ENCODE measurements at places on chromosomes 5 and 9.
A peak's percentile ranks its signal among the peaks of the same experiment; 100 is the strongest.

DNA sequence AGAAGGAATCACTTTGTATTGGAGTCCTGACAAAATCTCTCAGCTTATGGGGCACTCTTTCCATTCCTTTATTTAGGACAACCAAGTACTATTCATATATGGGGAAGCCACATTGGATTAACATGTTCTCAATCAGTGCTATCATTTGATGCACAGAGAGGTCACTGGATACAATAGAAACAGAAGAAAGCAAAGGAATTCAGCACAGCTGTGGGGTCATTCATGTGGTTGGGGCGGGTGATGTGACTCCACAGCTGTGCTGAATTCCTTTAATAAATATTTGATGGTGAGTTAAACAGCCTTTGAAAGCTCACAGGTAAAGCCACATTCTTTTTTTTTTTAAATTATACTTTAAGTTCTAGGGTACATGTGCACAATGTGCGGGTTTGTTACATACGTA is 854 bp upstream of the TEX48 start:
- DNase-seq = no peak

DNA sequence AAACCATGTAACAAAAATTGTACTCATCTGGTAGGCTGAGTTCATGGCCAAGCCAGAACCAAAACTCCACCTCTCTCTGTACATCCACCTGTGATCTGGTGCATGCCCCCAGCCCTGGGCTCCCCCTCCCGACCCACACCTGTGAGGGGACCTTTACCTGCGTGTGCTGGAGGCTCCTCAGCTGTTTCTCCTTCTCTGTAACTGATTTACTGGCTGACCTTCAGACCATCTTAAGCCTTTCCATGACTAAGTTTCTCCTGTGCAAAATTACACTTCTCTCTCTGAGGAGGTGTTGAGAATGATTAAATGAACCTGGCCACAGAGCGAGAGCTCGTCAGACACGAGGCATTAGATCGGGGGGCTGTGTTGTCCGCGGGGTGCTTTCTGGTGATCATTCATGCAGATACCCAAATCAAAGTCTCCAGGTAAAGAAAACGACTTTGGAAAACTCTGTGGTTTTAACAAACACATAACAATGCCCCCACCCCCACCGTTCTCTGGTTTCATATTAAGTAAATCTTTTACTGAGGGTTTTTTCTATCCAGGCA is 136.4 kb downstream of the SEMA5A start:
- DNase-seq = no peak

DNA sequence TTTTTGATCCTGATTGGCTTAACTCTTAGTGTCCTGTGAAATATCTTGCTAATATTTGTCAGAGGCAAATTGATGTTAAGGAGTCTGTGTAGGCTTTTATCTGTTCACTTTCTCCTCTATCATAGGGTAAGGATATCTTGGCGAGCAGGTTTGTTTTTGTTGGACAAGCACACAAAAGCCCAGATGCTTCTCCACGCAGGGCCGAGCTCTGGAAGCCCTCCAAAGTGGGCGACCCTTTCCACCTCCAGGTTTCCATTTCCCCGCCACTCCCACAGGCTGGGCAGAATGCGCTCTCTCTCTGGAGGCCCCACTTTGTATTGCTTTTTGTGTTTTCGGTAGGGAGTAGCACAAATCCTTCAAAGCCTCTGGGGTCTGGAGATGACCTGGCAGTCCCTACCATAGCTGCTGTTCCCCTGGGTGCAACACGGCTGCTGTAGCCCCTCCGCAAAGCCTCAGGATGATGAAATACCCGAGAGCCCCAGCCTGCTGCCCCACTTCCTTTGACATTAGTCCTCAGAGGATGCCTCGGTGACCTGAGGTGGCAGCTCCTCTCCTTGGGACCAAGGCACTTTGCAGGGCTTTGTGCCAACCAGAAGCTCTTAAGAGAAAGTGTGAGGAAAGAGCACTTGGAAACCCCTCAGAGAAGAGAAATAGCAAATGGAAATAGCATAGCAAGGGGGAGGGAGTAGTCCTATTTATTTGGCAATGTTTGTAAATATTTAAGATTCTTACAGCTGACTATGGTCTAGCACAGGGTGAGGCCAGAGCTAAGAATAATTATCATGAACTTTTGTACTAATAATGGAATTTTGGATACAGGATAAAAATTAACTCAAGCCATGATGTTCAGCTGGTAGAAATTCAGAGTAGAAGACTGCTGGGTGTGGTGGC is 122.8 kb downstream of the ARHGEF28 start:
- DNase-seq = no peak

GRCh38 chr9:22041775-22042174 is 32.7 kb upstream of the CDKN2B start:
- no peak for DNase-seq

DNA sequence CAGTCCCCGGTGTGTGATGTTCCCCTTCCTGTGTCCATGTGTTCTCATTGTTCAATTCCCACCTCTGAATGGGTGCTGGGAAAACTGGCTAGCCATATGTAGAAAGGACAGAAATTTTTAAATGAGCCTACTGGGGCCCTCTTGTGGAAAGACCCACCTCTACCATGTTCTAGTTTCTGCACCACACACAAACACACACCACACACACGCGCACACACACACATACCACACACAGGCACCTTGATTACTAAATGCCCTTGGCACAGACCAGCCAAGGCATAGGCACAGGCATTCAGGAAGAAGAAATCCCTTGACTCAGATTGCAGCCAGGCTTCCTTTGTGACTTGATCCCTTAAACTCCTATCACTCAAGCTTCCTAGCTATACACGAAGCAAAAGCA is 60.5 kb downstream of the SIL1 start:
- DNase-seq = no peak

GRCh38 chr5:53063791-53064190 is 45.8 kb downstream of the MOCS2 start:
- DNase-seq = no peak

GRCh38 chr9:34665067-34665380 is 2.6 kb upstream of the CCL27 start:
- no peak for DNase-seq

- no peak for DNase-seq
Measured at GRCh38 chr9:125493384-125493783, 213.6 kb downstream of the MAPKAP1 start.

- no peak for DNase-seq
Measured at GRCh38 chr5:161134956-161135355, 282.9 kb upstream of the ATP10B start.

DNA sequence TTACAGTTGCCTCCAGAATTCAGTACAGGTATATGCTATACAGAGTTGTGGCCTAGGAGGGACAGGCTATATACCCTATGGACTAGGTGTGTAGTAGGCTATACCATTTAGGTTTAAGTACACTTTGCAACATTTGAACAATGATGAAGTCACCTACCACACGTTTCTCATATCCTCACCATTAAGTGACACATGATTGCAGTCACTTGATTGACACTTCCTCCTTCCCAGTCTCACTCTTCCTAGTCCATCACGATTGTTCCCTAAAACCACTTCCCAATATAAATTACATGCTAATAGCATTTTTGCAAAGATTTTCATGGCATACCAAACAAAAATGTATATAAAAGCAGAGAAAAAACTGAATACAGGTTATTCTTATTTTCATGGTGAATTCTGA is 312.2 kb downstream of the EPB41L4A start:
- no peak for DNase-seq

- no peak for DNase-seq
Measured at GRCh38 chr5:2536632-2537377, 214.7 kb downstream of the IRX2 start.

DNA sequence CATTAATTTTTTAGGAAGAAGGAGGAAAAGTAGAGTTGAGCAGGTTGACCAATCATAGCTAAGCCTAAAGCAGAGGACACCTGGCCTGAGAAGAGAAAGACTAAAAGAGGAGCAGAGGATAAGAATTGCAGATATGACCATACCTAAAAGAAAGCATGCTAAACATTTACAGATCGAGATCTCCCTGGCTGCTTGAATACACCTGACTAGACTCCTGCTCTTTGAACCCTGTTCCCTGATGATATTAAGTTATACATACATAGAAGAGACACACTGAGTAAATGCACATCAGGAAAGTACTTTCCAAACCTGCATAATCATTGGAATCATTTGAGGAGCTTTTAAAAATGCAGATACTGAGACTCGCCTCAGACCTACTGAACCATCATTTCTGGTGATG is 232.3 kb upstream of the ELL2 start:
- no peak for DNase-seq

DNA sequence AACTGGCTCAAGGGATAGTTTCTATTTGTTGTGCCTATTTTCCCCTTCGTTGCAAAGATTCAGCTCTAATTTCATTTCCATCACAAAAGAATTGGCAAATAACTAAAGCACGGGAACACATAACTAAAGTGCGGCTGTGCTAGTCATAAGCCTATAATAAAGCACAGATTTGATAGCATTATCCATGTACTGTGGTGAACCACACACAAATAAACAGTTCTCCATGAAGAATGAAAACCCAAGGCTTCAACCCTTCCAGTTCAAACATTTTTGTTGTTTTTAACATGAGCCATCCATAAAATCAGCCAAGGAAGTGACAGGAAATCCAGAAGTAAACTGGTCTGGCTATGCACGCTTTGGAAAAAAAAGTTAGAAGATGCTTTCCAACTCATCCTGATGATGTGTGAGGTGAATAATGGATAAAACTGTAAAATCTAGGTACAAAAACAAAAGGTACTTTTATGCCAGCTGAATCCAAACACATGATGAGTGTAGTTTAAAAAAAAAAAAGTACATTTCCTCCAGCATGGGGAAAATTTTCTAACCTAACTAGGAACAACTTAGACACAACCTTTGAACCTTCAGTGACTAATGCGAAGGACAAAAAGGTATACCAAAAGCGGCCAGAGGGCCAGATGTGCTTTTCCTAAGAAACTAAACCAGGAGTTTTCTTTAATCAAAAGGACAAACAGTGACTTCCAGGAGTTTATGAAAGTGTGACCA is 10.2 kb downstream of the ZNF608 start:
- no peak for DNase-seq

- no peak for DNase-seq
Measured at GRCh38 chr5:112914584-112914983, 7.4 kb downstream of the REEP5 start.

DNA sequence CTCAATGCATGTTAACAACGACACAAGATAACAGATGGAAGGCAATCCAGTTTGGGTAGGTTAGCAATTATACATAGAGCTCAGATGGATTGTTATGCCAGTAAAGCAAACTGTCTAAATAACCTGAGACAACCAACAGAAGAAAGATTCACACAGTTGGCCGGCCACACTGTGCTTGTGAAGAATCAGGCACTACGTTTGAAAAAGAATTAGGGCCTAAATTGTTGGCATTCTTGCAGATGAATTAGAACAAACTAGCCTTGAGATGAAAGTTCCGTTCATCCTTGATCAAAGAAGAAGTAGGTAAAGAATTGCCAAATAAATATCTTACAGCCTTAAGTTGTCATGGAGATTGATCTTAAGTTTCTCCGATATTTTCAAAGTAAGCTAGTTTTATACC is 210.6 kb downstream of the CDH18 start:
- DNase-seq = no peak

- no peak for DNase-seq
Measured at GRCh38 chr9:13590996-13591395, 311.5 kb upstream of the MPDZ start.

DNA sequence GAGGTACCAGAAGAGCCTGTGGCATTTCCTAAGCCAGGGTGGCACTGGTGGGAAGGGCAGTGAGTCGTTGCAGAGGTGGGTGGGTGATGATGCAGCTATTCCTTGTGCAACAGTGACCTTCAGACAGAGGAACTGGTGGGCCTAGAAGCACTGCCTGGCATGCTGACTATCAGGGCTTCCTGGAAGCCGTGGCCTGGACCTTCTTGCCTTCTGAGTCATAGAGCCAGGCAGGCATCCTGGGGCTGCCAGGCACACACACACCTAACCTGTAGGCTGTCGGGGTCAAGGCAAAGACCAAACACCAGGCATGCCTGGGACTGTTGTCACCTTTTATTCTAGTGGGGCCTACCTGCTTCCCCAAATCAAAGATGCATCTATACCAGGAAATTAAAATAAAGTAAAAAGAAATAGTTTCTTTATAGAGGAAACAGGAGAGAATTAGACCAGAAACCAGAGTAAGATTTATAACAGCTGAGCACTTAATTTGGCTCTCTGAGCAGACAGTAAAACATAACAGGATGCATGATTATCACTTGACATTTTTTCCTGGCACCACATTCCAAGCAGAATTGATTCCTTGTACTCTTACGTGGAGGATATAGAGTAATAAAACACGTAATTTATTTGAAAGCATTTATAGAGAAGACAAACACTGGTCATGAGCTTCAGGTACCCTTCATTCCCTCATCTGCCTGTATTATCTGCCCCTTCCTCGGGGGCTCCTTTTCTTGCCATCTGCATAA is 25.1 kb downstream of the NANS start:
- peak; percentile 41 for DNase-seq

DNA sequence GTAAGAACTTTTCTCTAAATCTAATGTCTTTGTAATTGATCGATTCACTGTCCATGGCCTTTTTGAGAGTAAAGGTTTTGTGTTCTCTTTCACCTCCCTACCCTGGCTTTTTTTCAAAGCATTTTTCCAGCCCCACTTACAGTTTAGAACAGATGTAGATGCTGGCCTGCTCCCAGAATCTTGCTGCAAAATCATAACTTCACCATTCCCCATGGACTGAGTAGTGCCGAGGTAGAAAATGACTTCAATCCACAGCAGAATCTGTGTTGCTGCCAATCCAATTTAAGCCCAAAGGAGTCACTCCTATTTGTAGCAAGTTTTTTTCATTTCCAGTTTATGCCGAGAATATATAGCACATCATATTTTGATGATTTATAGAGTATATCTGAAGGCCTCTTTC is 46.5 kb upstream of the CEMIP2 start:
- DNase-seq = no peak

DNA sequence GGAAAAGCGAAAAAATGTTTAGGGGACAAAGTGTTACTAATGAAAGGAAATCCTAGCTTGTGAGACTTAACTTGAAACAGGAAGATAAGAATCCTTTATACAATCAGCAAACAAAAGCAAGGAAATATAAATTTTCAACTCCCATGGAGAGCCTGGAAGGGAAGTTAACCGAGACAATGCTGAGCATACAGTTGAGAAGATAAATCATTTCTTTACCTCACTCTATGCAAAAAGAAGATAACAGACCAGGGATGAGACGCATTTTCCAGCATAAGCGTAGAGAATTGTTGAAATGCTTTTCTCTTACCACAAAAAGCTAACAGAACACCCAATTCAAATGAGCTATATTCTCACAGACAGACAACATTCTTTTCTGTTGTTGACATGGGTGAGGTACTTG is 309.6 kb downstream of the CWC27 start:
- no peak for DNase-seq

DNA sequence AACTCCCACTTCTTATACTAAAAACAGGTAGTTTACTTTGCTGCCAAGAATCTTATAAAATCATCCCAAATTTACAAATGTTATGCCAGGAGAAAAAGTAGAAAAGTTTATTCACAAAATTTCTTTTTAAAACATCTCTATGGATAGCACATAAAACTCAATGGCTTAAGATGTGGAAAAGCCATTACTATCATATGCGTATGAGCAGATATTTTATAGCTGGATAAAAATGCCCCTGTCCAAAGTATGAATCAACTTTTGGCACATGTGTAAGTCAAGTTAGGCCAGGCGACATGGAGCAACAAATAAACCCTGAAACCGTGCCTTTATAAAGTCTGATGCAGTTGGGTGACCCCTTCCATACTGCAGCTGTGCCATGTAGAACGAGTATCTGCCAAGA is 38.6 kb upstream of the FBP1 start:
- no peak for DNase-seq

GRCh38 chr9:72577212-72577753 is 55.9 kb downstream of the TMC1 start:
- no peak for DNase-seq

- DNase-seq = no peak
Measured at GRCh38 chr5:127602481-127602880, 46.4 kb upstream of the CTXN3 start.
